Activated T-helper 1 cell treated with anti-CD3 and anti-CD28 coated beads, Interleukin-2, amount 50 U/mL, for 16 hours (primary cell): ENCODE measurements at places on chromosomes 12 and 14.

GRCh38 chr14:102683399-102684297 lies 91.2 kb downstream of the RCOR1 start:
- DNase-seq, result no peak

DNA sequence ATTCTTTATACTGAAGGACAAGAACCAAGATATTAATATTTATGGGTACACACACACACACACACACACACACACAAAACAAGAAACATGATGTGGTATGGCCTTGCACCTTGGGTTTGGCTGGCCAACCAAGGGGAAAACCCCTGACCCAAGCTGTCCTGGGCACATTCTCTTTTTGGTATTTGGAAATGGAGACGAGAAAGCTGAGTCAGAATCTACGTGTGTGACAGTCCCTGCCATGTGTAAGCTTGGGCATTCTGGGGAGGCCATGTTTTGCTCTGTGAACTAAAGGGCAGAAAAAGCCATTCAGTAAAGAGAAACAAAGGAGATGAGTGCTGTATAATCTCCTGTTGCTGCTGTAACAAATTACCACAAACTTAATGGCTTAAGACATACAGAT lies 35.6 kb downstream of the PTGER2 start:
- no peak for DNase-seq

- DNase-seq, result no peak
Observed at GRCh38 chr12:19382111-19382526, 57.2 kb upstream of the AEBP2 start.

DNA sequence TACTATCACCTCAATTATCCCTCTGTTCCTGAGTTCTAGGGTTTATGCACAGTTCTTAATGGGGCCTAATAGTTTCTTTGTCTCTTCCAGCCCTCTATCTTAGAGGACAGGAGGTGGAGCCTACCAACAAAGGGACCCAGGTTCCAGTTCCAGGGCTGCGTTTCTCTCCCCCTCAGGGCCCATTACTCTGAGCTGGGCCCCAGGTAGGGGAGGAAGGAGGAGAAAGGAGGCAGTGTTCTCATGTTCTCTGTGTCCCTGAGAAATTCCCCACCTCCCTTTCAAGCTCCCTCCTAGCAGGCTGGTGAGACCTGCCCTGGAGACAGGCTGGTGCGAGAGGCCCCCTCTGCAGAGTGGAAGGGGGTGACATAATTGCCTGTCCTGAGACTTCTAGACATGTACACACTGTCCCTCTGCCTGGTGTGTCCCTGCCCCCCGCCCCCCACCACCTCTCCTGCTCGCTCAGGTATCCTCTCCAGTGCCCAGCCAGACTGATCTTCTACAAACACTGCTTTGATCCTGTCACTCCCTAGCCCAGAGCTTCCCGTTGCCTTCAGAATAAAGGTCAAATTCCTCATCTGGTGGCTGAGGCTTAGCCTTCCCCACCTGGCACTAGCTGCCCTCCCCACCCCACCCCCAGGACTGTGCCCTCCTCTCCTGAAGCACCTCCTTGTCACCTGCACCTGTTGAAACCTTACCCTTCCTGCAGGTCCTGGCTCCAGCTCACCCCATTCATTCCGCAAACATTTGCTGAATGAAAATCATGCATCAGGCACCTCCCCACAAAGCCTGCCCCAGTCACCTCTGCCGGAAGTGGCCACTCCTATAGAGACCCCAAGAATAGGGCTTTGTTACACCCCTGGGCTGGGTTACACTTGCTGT lies 21.1 kb upstream of the KRT8 start:
- DNase-seq, result no peak

- no peak for DNase-seq
Observed at GRCh38 chr14:68493152-68493911, 299.5 kb downstream of the ZFP36L1 start.

DNA sequence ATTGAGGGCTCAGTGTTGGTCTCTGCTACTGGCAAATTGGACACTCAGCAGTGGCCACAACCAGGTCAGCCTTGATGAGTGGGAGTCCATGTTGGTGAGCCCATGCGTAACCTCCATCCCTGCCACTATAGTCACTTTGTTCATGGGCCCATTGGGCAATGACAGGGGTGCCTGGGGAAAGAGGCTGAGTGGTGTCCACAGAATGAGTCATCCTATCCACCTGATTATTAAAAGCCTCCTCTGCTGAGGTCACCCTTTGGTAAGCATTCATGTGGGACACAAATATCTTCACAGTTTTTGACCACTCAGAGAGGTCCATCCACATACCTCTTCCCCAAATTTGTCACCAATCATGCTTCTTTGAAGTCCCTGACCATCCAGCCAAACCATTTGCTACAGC lies 50.0 kb downstream of the FIGNL2 start:
- DNase-seq, result no peak

GRCh38 chr12:13496111-13496510 lies 299.6 kb downstream of the EMP1 start:
- DNase-seq, result no peak
